ENCODE measurements at places on chromosomes 12 and 14.
A peak's percentile ranks its signal among the peaks of the same experiment; 100 is the strongest.

DNA sequence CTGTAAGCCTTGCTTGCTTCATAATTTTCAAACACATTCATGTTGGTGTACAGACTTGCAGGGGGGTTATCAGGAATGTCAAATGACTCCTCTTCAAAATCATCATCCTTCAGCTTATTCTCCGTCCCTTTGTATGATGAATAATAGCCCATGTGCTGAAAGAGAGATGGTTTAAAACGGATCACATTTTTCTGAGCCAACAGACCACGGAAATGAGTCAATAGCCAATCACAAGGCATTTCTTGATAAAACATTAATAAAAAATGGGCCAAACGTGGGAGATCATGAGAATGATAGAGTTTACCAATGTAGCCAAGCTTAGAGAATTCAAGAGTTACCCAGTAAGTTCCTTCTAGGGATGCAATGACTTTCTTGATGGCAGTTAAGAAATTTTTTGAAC is 105.5 kb downstream of the NTS start:
- no peak for DNase-seq

DNA sequence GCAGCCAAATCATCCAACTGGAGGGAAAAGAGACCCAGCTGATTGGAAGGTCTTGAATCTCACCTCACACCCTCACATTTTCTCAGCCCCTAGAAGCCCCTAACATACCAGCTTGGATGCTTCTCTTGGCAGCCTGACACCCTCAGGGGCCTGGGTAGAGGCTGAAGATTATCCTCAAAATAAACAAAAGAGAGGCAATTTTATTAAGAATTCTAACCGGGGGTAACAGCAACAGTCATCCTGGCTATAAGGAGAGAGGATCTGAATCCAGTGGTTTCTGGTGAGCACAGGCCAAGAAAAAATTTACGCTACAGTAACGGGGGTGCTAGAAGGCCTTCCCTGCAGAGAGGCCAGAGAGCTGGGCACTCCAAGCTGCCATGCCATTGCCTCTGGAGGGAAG is 21.6 kb downstream of the KRT76 start:
- DNase-seq: no peak

GRCh38 chr12:56486694-56487093 is 1.3 kb downstream of the GLS2 start:
- no peak for DNase-seq

DNA sequence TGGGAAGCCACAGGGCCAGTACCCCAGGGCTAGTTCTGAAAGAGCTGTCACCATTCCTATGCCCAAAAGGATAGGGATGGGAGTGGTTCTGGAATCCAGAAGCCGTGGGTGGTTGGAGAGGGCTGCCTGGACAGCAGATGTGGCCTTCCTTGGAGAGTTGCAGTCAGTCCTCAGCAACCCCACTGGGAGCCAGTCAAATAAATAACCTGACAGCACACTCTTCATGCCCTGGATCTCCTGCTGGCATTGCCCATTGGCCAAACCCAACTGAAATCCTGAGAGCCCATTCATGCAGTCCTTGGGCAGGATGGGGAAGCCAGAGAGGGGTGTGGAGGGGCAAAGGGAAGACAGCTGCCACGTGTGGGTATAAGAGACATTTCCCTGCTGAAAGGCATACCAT is 128.2 kb downstream of the PTPN11 start:
- no peak for DNase-seq

GRCh38 chr12:66633676-66634075 is 45.2 kb downstream of the GRIP1 start:
- DNase-seq: no peak

DNA sequence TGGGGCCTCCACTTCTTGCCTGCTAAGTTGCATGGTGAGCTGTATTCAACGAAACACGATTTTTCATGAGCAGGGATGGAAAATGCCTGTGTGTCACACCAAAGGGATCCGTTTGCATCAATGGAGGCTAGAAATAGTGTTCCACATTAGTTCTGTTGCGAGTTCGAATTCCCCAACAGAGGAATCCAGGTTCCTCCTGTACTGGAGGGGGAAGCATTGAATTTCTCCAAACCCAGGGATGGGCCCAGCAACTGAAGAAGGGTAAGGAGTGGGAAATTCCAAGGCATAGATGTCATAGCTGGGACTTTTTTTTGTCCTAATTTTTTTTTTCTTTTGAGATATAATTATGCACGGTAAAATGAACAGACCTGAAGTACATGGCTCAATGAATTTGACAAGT is 336.2 kb downstream of the DPF3 start:
- DNase-seq: no peak

- no peak for DNase-seq
These were observed 185.6 kb downstream of the ZFP36L1 start for GRCh38 chr14:68607081-68607866.

DNA sequence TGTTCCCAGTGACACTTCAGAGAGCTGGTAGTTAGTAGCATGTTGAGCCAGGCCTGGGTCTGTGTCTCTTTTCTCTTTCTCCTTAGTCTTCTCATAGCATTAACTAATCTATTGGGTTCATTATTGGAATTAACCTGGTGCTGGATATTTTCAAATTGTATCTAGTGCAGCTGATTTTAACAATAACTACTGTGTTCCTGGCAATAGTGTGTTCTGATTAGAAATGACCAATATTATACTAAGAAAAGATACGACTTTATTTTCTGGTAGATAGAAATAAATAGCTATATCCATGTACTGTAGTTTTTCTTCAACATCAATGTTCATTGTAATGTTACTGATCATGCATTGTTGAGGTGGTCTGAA is 3.0 kb downstream of the FOS start:
- no peak for DNase-seq

GRCh38 chr12:23614280-23614679 is 335.2 kb downstream of the SOX5 start:
- no peak for DNase-seq

GRCh38 chr12:107126796-107127481 is 33.6 kb upstream of the CRY1 start:
- peak; percentile 11 for DNase-seq

- no peak for DNase-seq
These were observed 150.1 kb upstream of the SOX5 start for GRCh38 chr12:24099576-24099975.

DNA sequence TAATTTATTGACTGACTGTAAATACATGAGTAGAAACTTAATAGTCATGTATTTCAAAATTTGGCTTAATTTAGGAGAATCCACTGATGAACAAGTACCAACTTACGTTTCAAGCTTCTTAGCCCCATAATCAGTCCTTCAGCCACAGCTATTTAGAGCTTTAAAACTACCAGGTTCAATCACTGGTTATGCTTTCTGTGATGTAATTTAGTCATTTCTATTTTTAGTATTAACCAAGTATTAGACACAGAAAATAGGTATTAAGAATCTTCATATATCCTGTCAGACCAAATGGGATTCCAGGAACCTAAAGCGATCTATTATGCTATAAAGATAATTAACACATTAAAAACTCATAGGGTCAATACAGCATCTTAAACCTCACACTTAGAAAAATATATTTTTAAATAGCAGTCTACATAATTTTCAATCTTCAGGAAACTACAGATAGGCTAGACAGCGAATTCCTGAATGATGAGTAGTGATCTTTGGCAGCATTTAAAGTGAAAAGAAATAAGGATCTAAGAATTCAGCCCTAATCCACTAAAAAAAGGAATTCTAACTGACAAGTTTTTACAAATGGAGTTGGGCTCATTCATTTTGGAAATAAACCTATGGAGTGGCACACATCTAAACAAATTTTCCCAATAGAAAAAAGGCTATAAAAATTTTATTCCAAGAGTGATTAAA is 51.5 kb downstream of the ZC3H14 start:
- no peak for DNase-seq

GRCh38 chr12:4908684-4909409 is 858 bp upstream of the KCNA1 start:
- DNase-seq: no peak

DNA sequence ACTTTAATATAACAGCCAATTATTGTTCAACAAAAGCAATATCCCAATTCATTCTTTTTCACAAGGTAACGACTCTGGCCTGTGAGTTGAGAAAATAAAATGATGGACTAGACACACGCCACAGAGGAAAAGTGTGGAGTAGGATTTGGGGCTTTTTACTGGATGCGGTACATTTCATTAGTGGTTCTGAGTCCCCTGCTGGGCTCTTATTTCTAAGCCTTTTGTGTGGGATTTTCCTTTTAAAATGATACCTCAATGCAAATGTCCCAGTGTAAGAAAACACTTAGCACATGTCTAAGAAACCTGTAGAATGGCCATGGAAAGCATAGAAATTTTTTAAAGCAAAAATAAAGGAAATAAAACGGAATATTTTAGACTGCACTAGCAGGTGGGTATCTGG is 73.4 kb downstream of the C12orf42 start:
- DNase-seq: no peak

DNA sequence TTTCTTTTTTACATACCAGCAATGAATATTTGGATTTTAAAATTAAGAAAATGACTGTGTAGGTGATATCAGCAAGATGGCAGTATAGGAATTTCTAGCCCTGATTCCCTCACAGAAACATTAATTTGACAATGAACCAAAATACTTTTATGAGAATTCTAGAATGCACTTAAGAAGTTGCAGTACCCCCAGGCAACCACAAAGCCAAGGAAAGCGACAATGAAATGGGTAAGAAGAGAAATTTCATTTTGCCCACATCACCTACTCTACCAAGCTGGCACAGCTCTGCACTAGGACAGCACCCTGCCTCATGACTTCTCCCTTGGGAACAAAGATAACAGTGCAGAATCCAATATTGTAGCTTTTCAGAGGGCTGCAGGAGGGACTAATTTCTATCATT is 6.6 kb downstream of the OR9K2 start:
- no peak for DNase-seq

- DNase-seq: peak; percentile 54
These were observed 12.5 kb upstream of the TEX22 start for GRCh38 chr14:105385698-105386365.

- DNase-seq: no peak
These were observed 7.5 kb downstream of the SLC15A5 start for GRCh38 chr12:16269946-16270345.

DNA sequence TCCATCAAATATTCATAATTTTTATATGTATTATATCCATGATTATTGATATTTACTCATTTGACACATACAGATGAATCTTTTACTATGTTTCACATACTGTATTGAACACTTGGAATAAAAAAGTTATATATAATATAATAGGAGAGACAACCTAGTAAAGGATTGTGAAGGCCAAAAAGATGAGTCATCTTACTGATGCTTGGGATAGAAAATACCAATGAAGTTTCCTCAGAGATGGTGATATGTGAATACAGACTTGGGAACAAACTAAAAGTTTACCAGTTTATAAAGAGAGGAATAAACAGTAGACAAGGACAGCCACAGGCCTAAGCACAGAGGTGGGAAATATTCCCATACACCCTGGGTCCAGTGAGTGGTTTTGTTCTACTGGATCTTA is 743.9 kb upstream of the FLRT2 start:
- DNase-seq: no peak

DNA sequence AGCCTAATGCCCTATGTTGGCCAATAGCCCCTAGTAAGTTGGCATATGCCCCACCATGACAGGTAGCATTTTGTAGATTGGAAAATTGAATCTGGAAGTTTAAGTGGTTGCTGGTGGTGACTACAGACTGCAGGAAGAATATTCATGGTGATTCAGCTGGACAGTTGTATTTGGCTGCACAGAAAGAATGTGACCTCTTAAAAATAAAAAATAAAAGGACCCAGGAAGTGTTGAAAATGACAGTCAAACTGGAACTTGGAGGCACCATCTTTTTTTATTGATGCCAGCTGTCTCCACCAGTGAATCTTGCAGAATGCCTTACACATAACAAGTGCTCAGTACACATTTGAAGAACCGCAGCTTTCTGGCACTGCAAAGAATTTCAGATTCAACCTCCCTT is 73.9 kb downstream of the PRMT8 start:
- no peak for DNase-seq

- no peak for DNase-seq
These were observed 6.1 kb downstream of the RSRC2 start for GRCh38 chr12:122520676-122521075.

- DNase-seq: peak; percentile 44
These were observed 215.4 kb downstream of the FOXN3 start for GRCh38 chr14:89201645-89202044.

- no peak for DNase-seq
These were observed 42.9 kb downstream of the TESPA1 start for GRCh38 chr12:54941659-54942058.

DNA sequence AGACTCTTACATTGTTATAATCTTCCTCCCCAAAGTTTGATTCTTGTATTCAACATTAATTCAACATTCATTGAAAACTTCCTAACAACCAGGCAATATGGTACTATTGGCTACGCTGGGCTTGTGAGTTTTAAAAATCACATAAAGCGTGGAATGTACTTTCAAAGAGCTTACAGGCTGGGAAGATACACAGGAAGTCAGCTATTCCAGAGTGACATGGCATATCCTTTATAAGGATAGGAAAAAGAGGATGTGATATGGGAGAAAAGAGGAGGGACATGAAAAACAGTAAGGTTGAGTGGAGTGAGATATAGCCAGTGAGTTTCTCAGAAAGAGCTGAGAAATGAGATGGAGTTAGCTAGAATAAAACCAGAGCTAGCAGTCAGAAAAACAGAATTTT is 103.6 kb upstream of the ATF7IP start:
- no peak for DNase-seq

DNA sequence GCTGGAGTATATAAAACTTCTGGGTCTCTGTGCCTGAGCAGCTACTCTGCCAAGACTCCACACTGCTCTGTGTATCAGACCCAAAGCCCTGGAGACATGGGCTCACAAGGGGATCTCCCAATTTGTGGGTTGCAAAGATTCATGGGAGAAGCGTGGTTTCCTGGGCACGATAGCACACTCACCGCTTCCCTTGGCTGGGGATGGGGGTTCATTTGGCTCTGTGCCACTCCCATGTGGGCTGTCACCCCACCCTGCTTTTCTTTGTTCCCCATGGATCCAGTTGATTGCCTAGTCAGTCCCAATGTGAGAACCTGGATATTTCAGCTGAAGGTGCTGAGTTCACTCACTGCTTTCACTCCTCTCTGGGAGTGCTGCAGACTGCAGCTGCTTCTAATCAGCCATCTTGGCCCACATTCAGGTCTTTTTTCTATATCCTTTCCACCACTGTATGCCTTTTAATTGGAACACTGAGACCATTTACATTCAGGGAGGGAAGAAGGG is 40.0 kb upstream of the PCNX4 start:
- DNase-seq: no peak

DNA sequence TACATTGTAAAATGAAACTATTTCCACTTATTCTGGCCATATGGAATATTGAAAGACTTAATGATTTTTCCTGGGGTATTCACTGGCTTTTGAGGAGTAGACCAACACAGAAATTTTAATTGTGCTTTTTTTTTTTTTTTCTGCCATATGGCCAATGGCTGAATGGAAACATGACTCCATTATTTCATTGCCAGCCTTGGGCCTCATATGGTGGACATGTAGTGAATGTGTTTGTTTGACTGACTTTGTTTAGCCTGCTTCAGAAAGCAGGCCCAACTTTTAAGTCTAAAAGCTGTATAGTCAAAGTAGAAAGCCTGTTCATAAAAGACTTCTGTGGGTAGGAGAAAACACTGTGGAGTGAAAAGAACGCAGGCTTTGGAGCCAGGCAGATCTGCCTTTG is 2.4 kb downstream of the GNG2 start:
- no peak for DNase-seq

- DNase-seq: no peak
These were observed 16.5 kb upstream of the RIMKLB start for GRCh38 chr12:8681129-8681884.
